RPMI7951 (cell line): ENCODE measurements at places on chromosomes 5 and 9.

GRCh38 chr5:91741764-91742505 is 358.8 kb upstream of the ARRDC3 start:
- DNase-seq = no peak

GRCh38 chr5:80834710-80835109 is 125.5 kb upstream of the RASGRF2 start:
- DNase-seq = no peak

DNA sequence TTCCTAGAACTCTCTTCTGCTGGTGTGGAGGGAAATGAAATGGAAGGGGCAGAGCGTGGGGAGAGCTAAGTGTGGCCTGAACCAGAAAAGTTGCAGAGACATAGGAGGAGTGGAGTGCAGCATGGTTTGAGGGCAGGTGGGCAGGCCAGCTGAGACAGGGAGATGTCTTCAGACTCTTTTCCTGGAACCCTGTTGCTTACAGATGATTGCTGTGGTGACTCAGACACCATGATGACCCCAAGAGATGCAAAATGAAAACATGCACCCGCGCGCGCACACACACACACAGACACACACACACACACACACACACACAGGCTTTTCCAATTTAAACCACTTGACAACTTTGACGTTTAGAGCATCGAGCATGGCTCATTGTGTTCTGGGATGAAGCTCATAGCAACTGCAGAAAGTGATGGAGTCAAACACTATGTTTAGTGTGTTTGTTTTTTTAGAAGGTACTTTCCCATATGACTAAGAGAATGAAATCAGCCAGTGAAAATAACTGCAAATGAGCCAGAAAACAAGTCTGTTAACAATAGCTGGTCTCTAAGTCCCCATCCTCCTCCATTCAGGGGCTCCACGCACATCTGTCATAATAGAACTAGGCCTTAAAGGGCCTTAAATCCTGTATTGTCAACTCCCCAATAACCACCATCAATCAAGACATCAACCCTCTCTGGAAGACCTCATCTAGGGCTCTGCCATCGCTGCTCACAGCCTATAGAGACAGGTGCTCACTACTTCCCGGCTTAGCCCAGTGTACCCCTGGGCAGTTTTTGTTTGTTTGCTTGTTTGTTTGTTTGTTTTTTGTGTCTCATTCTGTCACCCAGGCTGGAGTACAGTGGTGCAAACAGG is 9.6 kb downstream of the TMOD1 start:
- peak; percentile 90 for DNase-seq

- no peak for DNase-seq
These were observed 978 bp upstream of the RGS14 start for GRCh38 chr5:177356746-177357145.

DNA sequence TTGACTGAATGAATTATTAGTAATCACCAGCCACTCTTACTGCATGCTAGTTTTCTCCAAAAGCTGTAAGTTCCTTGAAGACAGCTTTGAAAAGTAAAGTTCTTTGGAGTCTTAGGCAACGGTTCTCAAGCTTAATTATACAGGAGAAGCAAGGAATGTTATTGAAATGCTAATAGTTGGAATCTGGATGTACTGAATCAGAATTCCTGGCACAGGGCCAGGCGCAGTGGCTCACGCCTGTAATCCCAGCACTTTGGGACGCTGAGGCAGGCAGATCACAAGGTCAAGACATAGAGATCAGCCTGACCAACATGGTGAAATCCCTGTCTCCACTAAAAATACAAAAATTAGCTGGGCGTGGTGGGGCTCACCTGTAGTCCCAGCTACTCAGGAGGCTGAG is 33.4 kb downstream of the GRIA1 start:
- peak; percentile 11 for DNase-seq

DNA sequence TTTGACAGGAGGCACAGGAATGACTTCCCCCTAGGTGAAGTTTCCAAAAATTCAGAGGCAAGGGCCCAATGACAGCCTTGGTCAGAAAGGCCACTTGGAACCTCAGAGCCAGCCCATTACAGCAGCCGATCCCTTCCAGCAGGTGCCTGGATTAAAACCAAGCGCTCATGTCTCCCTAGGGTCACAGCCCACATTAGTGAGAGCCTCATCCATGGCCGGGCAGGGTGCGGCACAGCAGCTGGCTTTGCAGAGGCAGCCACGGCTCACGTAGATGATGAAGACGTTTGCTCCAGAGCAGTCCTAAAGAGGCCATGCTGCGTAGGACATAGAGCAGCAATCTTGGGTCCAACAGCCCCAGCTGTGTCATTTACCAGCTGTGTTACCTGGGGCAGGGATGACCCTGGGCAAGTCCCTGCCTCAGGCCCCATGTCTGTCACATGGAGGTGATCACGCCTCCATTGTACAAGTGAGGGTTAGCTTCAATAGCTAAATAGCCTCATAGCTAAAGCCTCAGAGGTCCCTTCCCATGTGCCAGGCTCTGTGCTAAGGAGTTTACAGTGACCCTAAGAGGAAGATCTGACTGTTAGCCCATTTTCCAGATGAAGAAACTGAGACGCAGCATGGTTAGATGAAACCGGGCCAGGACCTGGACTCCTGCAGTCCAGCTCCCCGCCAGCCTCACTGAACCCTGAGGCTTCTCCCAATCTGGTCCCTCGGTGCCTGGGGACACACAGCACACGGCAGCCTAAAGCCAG is 39.2 kb downstream of the NEK6 start:
- no peak for DNase-seq

DNA sequence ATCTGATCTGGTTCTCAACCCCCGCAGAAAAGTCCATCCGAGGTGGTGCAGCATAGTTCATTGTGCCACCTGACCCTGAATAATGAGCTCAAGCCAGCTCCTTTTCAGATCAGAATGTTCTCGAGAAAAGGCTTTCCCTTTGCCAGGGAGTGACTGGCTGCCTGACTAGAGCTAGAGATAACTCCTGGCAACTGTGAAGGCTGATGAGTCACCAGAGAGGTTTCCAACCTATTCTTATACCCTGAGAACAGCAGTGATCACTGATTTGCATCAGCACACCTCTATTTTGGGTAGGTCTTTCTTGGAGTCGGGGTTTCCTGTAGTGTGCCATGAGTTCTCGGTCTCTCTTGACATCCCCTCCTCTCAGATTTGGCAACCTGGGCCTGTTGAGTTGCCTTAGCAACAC is 127.9 kb downstream of the PIK3R1 start:
- peak; percentile 88 for DNase-seq

DNA sequence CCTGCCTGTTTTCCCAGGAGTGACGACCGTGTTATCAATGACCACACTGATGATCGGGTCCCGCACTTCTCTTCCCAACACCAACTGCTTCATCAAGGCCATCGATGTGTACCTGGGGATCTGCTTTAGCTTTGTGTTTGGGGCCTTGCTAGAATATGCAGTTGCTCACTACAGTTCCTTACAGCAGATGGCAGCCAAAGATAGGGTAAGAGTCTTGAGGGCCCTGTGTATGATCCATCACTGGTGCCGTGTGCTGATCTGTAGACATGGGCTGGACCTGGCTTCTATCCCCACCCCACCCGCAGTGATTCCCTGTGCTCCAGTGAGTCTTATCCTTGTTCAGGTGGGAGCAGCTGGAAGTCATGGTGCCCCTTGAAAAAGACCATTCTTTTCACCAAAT is 26.0 kb downstream of the GABRP start:
- DNase-seq = peak; percentile 40

DNA sequence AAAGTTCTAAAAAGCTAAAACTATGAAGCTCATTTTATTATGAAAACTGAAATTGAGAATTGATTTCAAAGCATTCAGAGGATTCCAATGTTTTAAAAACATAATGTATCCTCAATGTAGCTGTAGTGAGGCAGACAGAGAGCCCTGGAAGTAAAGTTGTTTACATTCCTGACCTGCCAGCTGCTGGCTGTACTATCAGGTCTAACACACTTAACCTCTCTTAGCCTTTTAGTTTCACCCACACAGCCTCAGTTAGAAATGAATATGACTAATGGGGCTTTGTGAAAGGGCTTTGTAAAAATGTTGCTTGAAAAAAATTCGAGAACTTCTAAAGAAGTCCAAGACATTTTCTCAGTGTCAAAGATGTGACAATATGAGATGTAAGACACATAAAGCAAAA is 122.6 kb downstream of the FBXL17 start:
- DNase-seq = no peak

DNA sequence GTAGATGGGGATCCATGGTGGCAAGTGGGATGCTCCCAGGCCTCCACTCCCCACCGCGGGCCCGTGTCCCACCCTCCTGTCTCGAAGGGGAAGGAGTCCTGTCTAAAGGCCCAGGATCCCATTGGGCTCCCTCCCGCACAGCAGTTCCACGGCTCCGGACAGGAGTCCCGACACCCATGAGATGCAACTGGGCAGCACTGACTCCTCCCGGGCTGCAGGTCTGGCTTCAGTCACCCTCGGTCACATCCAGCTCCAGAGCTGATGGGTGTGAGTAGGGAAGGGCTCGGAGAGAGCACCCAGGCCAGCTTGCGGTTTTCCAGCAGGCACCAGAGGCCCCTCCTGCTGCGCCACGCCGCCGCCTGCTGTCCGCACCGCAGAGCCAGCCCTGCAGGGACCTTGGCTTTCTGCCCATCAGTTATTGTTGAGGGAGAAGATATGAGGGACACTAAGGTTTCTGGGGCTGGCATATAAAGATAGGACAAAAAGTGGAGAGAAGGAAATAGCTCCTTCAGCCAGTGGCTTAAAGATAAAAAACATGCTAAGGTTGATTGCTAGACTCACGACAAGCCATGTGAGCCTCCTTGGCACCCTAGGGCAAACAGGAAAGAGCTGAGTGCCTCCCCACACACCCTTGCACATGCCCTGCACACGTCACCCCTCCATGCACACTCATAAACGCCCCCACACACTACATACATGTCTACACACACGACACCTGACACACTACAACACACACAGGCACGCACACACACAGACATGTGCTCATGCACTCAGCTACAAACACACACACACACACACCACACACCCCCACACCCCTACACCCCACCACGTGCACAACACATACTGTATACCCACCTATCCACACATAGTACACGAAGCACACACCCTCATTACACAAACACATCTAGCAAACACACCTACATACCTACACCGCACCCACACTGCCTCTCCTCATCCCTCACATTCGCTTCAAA is 79.0 kb downstream of the AK8 start:
- DNase-seq = peak; percentile 79

GRCh38 chr5:96252596-96252995 is 180.5 kb downstream of the PCSK1 start:
- DNase-seq = no peak

DNA sequence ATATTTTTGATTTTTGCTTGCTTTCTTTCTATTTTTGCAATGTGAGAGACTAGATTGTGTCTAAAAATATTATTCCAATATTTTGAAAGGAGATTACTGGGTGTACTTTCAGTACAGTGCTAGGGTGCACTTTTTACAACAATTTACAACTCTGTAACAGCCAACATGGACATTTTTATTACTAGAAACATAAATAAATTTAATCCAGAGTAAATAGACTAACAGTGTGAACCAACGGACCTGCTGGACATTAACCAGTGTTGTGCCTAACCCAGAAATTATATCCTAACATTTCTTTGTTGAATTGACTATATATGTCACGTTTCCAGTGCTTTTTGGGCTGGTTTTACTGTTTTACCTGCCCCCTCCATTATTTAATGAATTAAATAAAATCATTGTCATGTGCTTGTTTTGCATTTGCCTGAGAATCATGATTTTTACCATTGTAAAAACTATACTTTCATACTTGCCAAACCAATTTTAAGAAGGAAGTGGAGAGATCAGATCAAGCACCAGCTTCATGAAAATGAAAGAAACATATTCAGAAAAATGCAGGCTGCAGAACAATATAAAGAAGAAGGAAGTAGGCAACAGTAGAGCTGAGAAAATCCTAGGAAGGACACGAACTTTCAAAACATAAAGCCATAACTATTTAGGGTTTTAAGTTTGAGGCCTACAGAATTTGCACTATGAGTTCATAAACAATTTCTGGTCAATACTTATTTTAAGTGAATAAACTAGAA is 400.8 kb upstream of the PIK3R1 start:
- no peak for DNase-seq

GRCh38 chr9:34158362-34158869 is 20.4 kb upstream of the UBAP1 start:
- peak; percentile 62 for DNase-seq

GRCh38 chr5:5182508-5183188 is 42.5 kb downstream of the ADAMTS16 start:
- no peak for DNase-seq

- no peak for DNase-seq
These were observed 4.2 kb downstream of the DNAJA1 start for GRCh38 chr9:33029231-33029786.

DNA sequence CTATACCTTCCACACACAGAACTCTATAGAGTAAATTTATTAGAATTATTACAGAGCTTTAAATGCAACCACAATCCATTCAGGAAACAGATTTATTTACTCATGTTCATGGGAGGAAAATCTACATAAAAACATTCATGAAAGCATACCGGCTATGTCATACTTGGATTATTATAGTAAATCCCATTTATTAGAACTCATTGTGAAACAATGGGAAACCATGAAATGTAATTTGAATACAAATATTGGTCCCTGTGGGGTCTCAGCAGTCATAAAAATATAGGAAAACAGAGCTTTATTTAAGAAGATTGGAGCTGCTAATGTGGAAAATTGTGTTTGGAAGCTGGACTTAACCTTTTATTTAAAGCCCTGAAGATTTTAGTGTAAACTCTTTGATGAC is 80.7 kb downstream of the HAPLN1 start:
- DNase-seq = no peak

DNA sequence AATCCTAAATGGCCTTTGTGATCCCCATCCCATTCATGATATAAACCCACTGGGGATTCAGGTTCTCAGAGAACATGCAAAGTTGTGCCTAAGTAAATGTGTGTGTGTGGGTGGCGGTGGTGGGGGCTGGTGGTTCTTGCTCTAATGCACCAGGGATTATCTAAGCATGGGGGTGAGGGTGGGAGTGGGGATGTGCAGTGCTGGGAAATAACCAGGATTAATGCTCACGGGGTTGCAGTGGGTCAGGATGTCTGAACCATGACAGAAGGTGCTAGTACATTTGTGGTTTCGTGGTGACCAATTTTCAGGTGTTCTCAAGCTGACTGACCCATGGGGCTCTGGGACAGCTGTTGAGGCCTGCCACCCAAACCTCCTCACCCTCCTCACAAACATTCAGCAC is 101.0 kb downstream of the ZNF608 start:
- DNase-seq = no peak

DNA sequence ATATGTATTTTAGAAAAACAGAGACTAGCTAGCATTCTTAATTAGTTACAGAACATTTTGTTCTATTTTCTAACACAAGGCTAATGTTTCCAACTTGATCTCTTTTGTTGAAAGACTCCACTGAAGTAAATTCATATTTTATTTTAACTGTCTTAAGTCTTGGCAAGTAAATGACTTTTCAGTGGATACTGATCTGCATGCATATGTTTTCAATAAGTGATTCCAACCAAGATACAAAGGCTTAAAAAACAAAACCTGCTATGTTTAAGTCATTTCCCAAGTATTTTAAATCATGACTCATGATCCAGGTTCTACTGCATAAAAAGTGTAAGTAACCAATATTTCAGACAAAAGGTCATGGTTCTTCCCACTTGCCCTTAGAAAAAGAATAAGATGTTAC is 5.7 kb downstream of the CDO1 start:
- DNase-seq = peak; percentile 10

- no peak for DNase-seq
These were observed 6.4 kb downstream of the ADAMTS6 start for GRCh38 chr5:65475336-65475735.

GRCh38 chr9:136619742-136620440 is 42.8 kb upstream of the EGFL7 start:
- peak; percentile 44 for DNase-seq
